ENCODE measurements at places on chromosomes 5 and 9. TPM values are rescaled to one million over a fixed set of nuclear protein-coding genes. Genes with fewer than 3 reads are reported as not detected.

Gene PCA3
- total RNA-seq = not detected

Gene NR5A1
- not detected for total RNA-seq

Gene SEMA4D
- 24.1 TPM for total RNA-seq

Gene CNTFR
- 4.6 TPM for total RNA-seq

Gene C1QTNF3
- 1.1 TPM for total RNA-seq

Gene CD274
- 13.4 TPM for total RNA-seq

Gene ENC1
- 3.7 TPM for total RNA-seq

Gene FOXI1
- not detected for total RNA-seq

Gene SLC4A9
- total RNA-seq = not detected

Gene PKD2L2
- total RNA-seq = 0.84 TPM

- no peak for DNase-seq
These were observed 165.6 kb downstream of the MACROH2A1 start for GRCh38 chr5:135233477-135233876.

DNA sequence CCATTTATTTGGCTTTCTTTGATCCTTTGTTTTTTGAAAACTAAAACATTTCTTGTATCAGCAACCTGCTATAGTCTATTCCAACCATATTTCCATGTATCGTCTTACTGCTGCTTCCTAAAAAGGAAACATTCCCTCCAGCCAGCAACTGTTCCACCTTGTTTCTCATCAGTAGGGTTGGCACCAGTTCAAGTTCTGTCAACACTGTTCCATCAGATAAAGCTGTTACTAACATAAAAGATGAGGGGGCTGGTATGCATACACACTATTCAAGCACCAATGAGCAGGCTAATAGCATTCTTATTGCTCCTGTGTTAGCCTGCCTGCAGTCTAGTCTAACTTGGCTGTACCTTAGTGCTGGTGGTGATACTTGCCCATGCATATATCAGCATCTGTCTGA, 178.3 kb downstream of the CWC27 start:
- no peak for DNase-seq

DNA sequence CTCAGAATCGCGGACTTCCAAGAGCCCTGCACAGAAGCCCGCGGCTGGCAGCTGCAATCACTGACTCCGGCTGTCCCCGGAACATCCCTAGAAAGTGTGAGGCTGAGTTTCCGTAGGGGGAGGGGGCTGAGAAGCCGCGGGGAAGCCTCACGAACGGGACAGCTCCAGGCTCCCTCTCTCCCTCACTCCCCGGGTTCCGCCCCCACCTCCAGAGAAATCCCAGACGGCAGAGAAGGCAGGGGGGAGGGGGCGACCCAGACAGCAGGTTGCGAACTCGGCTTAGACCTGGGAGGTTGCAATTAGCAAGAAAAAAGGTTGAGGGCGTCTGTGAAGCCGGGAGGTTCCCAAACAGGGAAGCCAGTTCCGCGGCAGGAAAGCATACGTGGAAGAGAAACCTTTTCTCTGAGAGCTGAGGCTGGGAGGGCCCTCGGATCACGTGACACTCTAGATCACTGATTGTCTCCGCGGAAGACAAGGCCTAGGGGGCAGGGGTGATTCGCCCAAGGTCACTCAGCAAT, 73.8 kb upstream of the CPLX2 start:
- DNase-seq = no peak

DNA sequence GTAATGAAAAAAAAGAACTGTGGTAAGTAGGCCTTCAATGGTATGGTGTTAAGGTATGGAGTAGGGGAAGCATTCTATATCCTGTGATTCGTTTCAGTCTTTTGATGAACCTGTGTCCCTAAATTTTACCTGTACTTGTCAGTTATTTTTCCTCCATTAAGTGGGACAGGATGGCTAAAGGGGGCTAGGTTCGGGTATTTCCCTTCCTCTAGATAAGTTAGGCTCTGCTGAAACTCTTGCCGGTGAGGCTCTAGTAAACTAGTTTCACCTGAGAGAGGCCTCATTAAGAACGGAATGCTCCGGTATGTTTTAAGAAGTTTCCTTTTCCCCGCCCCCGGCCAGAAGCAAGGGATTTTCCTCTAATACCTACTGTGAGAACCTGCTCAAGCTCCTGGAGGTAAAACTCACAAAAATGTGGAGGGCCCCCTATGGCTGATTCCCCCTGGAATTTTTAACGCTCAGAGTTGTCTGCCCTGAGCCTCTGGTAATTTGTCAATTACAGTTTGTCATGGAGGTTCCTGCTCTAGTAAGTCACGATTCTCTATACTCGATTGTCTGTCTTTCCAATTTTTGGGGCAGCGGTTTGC, 87.7 kb downstream of the MACIR start:
- no peak for DNase-seq

- DNase-seq = no peak
These were observed 297.8 kb downstream of the EPB41L4A start for GRCh38 chr5:112121258-112121657.

- no peak for DNase-seq
These were observed 250.4 kb downstream of the LRRC70 start for GRCh38 chr5:62828742-62829603.

DNA sequence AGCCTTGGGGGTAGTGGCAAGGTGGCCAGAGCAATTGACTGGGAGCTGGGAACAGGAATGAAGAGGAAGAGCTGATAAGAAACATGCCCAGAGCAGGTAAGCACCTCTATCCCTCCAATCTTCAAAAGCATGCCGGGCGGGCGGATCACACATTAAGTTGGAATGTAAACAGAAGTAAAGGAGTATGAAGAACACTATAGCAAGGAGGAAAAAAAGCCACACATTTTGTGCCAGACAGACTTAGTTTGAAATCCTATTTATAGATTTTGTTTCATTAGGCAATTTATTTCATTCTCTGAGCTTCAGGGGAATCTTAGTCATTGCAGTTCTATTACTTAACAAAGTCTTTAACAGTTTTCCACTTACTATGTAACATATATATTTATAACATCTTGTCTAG, 173.9 kb upstream of the TNC start:
- no peak for DNase-seq

DNA sequence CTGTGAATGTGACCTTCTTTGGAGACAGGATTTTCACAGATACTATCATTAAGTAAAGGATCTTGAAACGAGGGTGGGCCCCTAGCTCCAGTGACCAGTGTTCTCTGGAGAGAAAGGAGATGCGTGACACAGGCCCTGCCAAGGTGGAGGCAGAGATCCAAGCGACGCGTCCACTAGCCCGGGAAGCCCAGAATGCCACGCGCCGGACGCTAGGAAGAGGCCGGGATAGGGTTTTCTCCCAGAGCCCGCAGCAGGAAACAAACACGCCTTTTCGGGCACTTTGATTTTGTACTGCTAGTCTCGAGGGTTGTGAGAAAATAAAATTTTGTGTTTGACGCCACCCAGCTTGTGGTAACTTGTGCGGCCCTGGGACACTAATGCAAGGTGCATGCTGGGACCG, 29.6 kb upstream of the VDAC1 start:
- no peak for DNase-seq

GRCh38 chr9:133971981-133972941, 19.9 kb downstream of the VAV2 start:
- peak; percentile 7 for DNase-seq

DNA sequence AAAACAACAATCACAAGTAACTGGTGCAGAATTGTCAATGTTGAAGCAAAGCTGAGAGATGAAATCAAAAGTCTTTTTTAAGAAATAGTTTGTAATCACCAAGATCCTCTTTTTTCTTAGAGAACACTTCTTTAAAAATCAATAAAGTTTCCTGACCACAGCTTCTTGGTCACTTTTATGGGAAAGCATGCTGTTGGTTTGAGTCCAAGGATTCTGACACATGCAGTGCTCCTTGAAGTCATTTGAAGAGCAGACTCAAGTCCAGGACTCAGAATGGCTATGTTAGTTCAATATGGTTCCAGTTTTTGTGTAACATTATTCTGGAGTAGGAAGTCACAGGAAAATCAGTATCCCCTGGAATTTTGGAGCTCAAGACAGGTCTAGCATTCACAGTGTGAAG, 480.6 kb downstream of the NR2F1-AS1 start:
- DNase-seq = no peak

- DNase-seq = no peak
These were observed 111.4 kb downstream of the ENC1 start for GRCh38 chr5:74529101-74529500.

- DNase-seq = no peak
These were observed 108.1 kb downstream of the TMEM174 start for GRCh38 chr5:73280821-73281746.

DNA sequence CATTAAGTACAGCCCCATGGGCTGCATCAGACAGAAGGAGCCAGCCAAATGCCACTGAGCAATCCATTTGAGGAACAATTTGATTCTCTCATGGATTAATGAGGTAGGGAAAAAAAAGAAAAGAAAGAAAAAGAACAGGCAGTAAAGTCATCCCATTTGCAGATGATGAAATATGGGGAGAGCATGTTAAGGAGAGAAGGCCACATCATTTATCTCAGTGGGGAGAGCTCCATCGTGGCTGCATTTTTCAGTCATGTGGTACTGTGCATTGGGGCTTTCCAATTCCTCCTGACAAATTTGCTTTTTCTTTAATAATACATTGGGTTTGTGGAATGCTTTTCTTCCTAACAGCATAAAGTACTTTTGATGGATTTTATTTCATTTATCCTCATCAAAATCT, 375.2 kb upstream of the TLE4 start:
- no peak for DNase-seq

GRCh38 chr9:88425538-88425950, 37.3 kb downstream of the SPIN1 start:
- DNase-seq = no peak

DNA sequence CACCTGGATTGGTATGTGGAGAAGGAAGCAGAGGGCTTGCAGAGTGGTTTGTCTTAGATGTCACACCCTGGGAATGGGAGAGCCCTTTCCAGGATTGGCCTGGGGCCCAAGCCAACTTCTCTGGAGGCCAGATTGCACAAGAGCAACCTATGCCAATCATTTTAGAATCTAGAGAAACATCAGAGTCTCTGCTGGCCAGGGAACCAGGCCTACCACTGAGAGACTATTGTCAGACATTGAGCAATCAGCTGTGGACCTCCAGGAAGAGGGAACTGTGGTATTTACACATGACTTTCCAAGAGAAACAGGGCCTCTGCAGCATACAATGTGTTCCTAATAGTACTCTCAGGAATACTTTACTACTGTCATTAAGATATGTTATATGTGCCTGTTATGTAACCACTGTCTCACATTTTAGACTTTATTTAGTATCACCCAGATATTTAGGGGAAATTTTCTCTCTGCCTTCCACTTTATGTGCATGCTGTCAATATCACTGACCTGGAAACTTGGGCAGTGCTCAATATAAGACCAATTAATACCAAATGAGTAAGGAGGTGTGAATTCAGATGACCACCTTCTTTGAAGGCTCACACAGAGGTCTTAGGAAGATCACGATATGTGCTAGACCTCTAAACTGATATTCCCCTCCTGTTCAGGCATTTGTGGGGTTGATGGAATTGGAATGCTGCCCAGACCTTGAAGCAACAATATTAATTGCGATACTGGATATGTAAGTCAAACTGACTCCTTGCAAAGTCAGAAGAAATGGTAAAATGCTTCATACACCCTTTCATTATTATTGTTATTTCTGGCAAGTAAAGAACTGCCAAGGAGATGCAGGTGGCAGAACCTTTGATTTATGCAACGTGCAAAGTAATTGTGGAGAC, 20.5 kb upstream of the CCL28 start:
- DNase-seq = peak; percentile 5

- no peak for DNase-seq
These were observed 14.7 kb downstream of the BRD8 start for GRCh38 chr5:138163721-138164120.

DNA sequence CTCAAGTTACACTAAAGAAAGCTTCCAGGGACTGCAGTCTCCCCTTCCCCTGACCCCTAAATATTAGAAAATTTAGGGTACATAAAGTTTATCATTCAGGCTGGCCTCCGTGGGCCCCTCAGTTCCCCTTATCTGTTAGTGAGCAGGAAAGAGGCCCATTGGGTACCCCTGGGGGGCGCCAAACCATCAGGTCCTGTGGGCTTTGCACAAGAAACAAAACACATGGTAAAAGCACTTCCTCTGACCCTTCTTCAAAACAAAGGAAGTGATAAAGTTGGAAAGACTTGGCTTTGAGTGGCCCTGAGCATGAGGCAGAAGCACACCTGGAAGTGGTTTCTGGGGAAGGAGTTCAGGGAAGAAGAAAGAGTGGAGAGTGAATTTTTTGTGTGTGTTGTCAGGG, 213.0 kb downstream of the SMARCA2 start:
- DNase-seq = peak; percentile 33

- no peak for DNase-seq
These were observed 34.1 kb upstream of the TTC23L start for GRCh38 chr5:34804913-34805312.

- DNase-seq = no peak
These were observed 140.4 kb upstream of the RPS23 start for GRCh38 chr5:82418608-82418950.

GRCh38 chr9:34431667-34432066, 26.7 kb downstream of the FAM219A start:
- DNase-seq = no peak

- no peak for DNase-seq
These were observed 4.7 kb downstream of the TNFSF8 start for GRCh38 chr9:114925672-114926071.

- no peak for DNase-seq
These were observed 34.7 kb downstream of the RETREG1 start for GRCh38 chr5:16582081-16582480.

- DNase-seq = no peak
These were observed 535.9 kb upstream of the SEMA6A start for GRCh38 chr5:117110548-117110947.

DNA sequence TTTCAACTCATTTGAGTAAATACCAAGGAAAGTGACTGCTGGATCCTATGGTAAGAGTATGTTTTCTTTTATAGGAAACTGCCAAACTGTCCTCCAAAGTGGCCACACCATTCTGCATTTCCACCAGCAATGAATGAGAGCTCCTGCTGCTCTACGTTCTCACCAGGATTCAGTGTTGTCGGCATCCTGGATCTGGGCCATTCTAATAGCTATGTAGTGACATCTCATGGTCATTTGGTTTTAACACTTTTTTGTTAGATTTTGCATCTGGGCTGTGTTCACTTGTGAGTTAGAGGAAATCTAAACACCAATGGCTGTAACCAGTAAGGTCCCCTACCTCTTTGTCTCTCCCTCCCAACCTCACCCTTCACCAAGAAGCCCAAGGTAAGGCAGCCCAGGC, 115.9 kb downstream of the ATPSCKMT start:
- no peak for DNase-seq

Measured in heart right ventricle (tissue), 16 donors.